Progenitor cell of endocrine pancreas (in vitro differentiated cells): ENCODE measurements at places on chromosomes 2 and 18.

- DNase-seq: no peak
Measured at GRCh38 chr2:127634066-127634617, 11.8 kb upstream of the GPR17 start.

- DNase-seq: no peak
Measured at GRCh38 chr2:191747170-191747530, 69.2 kb downstream of the NABP1 start.

DNA sequence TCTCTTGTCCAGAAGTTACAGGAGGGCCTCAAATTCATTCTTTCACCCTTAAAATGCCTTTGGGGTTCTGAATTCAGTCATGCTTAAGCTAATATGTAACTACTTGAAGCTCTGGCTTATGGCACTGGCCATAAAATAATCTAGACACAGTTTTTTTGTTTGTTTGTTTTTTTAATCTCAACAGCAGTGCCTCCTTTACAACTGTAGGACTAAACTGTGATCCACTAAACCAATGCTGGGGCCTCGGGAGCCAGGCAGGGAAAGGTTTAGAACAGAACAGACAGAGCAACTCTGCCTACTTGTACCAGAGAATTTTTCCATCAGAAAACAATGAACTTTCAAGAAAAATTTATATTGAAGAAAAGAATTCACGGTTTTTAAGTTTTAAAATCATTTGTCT, 1.7 kb downstream of the STAM2 start:
- DNase-seq: no peak

DNA sequence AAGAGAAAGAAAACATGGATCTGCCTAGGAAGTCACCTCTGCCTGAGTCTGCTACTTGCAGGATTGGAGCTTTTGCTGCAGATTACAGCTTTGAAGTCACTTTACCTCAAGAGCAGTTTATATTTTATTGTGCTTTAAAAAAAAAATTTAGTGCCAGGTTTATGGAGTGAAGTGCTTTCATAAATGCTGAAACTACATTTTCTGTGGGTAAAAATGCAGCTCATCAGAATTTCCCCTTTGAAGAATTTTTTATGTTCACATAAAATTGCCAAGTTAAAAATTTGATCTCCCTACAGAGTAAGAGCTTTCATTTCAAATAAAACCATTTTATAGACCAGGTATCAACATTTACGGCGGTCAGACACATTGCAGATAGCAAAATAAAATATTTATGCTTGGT, 25.2 kb downstream of the BCL2L11 start:
- no peak for DNase-seq

DNA sequence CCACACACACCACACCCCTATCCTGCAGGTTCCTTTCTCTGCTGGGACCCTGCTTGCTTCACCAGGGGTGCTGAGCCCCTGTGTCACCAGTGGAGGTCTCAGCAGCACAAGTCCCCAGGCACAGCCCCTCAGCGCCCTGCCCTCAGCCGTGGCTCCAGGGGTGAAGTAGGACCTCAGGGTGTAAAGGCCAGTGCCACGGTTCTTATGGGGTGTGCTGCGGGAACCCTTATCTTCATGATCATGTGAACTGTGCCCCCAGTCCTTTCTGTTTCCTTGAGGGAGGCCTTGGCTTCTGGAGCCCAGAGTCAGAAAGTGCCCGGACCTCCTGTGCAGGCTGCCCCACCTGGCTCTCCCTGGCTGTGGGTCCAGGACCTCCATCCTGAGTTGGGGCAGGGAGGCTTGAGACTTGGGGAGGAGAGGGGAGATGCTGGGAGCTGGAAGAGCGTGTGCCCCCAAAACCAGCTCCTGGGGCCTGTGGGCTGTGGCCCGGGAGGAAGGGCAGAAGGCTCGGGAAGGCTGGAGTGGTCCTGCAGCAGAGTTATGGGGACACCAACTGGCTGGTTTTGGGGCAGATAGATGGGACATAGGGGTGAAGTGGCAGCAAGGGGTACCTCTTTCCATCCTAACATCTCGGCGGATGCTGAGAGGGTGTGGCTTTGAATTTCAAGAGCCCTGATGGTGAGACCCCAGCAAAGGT, 20.2 kb upstream of the KLF11 start:
- DNase-seq: no peak

- no peak for DNase-seq
Measured at GRCh38 chr18:74951165-74951760, 257.7 kb downstream of the PTGR3 start.

DNA sequence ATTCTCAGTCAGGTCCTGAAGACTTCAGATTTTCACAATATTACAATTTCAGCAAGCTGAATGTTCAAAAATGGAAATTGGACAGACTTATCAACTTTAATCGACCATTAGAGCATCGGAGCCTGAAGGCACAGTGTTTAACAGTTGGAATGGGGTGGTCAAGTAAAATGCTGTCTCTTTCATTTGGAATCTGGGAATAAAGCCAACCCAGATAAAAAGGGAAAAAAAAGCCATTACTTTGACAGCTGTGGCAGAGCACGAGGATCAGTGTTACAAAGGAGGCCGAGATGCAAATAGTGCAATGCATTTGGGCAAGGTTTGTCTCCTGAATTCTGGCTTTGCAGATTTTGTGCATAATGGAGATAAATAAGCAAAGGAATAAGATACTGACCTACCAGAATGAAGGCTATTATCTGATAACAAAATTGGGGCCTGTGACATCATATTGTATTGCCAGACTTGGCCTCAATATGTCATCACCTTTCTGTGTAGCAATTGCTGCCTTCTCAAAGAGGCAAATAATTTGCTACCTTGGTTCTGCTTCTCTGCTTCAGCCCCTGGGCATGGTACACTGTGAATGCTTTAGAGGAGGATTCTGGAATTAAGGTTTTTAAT, 277.5 kb upstream of the KLHL29 start:
- DNase-seq: no peak

DNA sequence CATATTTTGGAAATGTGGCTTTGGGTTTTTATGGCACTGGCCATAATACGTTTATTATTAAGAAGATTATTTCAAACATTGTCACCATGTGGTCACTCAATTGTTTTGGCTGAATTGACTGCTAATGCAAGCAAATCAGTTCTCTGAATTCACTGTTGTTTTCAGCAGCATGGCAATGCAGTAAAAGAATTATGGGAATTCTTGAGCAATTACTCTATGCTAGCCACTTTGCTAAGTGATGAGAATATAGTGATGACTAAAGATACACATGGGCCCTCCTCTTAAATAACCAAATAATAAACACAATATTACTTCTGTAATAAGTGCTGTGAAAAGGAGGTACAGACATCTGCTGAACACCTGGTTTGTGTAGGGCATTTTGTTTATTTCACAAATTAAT, 58.0 kb upstream of the FANCL start:
- DNase-seq: no peak

- no peak for DNase-seq
Measured at GRCh38 chr2:42977270-42978174, 185.1 kb upstream of the HAAO start.

- no peak for DNase-seq
Measured at GRCh38 chr2:235692671-235693171, 198.9 kb downstream of the AGAP1 start.

- DNase-seq: no peak
Measured at GRCh38 chr2:239278361-239278760, 122.5 kb downstream of the HDAC4 start.

- DNase-seq: no peak
Measured at GRCh38 chr2:241223211-241224017, 34.9 kb downstream of the ANO7 start.

DNA sequence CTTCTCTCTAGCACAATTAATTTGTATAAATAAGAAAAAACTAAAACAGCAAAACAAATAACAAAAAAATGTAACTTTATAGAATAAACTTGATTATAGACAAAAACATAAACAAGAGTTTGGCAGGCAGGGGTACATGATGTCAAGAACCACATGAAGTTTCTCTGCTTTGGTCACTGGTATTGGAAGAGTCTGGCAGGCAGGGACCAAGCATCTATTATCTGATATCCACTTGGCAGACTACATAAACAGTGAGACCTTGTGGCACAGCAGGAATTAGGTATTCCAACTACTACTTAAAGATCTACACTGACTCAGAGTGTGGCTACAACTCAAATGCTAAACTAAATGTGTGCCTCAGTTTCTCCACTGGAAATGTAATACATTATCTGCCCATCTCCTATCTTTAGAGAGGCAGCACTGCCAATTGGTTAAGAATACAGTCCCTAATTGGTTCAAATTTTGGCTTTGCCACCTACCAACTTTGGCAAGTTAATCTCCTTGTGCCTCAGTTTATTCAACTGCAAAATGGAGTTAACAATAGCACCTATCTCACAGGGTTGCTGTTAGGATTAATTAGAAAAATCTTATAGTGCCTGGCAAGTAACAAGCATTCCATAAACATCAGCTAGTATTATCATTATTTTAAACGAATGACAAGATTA, 2.7 kb downstream of the MAP4K3 start:
- no peak for DNase-seq

GRCh38 chr2:179195141-179195540, 69.5 kb downstream of the SESTD1 start:
- no peak for DNase-seq

DNA sequence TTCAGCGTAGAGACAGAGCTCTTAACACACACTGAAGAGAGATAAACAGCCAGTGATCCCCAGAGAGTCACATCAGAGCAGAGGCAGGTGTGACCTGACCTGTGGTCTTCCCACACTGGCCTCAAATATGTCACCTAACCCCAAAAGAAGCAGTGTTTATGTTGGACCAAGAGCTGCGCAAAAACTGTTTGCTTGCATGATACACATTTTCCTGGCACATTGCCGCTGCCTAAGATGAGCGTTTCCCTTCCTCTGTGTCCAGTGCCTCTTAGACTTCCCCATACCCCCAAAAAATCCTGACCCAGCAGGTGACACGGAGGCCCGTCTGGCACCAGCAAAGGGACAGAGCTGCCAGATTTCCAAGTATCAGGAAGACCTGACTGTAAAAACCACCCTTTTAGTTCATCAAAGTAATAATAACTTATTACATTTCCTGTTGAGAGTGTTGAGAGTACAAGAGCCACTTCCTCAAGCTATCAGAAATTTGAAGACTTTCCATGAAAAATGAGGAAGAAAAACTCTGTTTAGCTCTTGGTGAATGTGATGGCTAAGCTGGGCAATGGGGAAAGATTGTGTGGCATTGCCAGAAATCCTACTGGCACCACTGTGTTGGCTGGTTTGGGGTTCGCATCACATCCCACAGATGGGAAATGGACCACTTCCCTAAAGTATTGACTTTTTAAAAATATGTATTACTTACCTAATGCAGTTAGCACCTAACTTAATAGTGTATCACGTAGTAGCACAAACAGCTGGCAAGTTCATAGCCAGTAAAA, 6.7 kb downstream of the TNFRSF11A start:
- DNase-seq: no peak

DNA sequence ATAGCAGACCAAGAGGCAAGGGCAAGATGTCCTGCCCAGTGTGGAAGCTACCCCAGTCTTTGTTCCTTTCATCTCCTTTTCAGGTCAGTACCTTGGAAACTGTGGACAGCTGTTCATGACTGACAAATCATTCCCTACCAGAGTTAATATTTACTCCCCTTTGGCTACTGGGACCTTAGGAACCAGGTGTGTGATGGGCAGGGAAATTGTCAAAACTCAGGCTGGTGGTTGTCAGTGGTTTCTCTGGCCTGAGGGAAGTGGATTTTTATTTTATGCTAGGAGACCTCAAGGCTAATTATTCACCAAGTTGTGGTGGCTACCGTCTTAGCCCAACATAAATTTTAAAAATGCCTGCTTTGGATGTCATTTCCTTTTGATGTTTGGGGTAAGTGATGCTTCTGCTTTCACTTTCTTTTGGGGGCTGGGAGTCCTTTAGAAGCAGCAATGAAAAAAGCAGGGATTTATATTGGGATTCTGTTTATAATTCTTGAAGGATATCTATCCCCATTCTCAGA, 119.3 kb downstream of the SETBP1 start:
- no peak for DNase-seq

DNA sequence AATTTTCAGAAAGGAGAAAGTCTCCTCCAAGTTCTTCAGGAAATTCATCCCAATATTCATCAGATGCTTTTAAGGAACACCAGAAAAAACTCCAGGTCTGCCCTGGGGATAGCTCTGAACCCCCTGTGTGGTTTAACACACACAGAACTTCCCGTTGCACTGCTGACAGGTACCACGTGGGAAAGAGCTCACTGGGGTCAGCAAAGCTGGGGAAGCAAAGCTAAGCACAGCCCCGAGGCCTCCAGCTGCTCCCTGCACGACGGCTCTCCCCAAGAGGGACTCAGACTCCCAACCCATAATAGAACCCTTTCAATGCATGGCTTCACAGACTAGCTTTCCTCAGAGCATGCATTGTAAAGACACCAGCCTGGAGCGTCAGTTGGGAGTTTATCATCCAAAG, 28.0 kb downstream of the ADI1 start:
- no peak for DNase-seq

DNA sequence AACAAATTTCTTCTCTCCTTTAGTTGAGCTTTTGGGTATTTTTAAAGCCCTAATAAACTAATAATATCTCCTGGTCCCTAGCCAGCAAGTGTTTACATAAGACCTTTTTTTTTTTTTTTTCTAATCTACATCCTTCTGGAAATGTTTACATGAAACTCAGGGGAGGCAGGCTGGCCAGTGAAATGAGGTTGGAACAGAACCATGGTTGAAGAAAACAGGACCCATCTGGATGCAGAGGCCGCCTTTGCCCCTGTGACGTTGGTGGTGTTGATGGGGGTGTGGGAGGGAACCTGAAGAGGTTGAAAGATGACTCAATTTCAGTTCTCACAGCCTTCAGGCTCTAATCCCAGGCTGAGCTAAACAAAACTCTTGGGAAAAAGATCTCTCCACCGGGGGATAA, 118.5 kb downstream of the NRP2 start:
- DNase-seq: no peak

GRCh38 chr2:182103526-182103925, 117.9 kb downstream of the PPP1R1C start:
- DNase-seq: no peak
